ENCODE measurements at places on chromosomes 5 and 9.

DNA sequence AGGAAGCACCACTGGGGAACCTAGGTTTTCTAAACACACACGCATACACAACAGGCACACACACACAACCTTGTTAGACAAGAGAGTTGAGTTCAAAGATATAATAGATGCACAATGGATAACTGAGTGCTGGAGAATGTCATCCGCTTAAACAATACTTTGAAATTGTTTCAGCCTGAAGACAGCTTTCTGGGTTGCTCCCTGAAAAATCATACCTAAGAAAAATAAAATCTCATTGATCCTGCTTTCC, 126.1 kb downstream of the TMEM161B start:
- no peak for DNase-seq

GRCh38 chr9:68530618-68531017, 10.1 kb downstream of the TMEM252 start:
- DNase-seq = no peak

- no peak for DNase-seq
Observed at GRCh38 chr9:113600871-113601614, 137.5 kb downstream of the RGS3 start.

DNA sequence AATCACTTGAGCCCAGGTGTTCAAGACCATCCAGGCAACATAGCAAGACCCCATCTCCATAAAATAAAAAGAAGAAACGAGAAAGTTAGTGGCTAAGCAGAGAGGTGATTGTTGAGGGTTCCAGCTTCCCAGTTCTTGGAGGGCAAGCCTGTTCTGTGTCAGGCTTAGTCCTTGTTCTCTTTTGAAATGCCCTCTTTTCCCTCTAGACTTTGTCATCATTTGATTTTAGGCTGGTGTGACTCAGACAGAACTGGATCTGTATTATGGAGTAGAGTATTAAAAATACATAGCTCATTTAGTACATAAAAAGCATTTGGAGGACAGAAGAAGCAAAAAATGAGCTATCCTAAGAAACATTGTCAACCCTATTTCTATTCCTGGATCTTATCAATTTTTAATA, 159.4 kb downstream of the CD180 start:
- DNase-seq = no peak

DNA sequence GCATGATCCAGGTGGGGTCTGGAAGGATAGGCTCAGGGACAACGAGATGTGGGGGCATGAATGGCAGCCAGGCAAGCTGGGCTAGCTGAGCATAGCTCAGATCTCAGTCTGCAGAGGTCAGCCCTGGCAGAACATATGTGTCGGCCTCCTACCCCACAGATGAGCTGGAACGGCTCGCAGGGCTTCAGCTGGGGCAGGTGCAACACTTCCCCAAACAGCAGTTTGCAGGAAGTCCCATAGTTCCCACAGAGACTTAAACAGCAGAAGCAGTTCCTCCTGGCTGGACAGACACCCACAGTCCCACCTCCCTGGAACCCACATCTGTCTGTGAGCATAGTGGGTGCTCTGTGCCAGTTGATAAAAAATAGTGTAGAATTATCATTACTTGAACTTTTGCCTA, 404.6 kb downstream of the GADD45G start:
- no peak for DNase-seq

- DNase-seq = no peak
Observed at GRCh38 chr5:91129748-91130147, 253.4 kb downstream of the ARRDC3 start.

GRCh38 chr9:131459056-131459455, 43.7 kb upstream of the POMT1 start:
- no peak for DNase-seq
